ENCODE measurements at places on chromosomes 12 and 14.

DNA sequence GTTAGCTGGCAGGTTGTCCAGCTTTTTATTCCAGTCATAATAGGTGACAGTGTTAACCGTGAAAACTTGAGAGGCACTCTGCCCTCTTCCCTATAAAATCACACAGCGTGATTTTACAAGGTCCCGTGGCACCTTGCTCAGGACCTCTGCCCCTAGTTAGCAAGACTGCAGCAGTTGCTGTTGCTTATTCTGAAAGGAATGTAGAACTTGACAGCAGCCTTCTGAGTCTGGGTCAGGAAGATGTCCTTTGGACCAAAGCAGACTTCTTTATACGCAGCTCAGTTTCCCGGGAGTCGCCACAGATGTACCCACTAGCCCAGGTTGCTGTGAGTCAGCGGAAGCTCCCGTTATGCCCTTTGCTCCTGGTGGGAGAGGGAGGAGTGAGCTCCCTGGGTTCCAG, 13.2 kb downstream of the PRKAB1 start:
- DNase-seq = no peak

GRCh38 chr14:65277580-65278270, 134.8 kb upstream of the FUT8 start:
- DNase-seq = no peak

DNA sequence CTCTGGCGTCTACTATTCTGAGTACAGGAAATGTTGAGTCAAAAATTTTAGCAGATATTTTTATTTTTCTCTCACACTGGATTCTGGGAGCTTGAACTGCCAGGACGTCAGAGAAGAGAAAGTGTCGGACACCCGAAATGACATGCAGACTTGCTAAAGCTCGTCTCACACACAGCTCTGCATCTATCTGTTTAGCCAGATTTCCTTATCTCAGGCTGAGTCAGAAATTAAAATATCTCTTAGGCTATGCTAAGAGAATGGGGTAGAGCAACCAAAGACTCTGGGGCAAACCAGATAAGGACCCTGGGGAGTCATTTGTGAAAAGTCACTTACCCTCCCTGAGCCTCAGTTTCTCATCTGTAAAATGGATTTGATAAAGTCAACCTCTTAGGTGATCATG, 1124.1 kb downstream of the VRK1 start:
- DNase-seq = no peak

DNA sequence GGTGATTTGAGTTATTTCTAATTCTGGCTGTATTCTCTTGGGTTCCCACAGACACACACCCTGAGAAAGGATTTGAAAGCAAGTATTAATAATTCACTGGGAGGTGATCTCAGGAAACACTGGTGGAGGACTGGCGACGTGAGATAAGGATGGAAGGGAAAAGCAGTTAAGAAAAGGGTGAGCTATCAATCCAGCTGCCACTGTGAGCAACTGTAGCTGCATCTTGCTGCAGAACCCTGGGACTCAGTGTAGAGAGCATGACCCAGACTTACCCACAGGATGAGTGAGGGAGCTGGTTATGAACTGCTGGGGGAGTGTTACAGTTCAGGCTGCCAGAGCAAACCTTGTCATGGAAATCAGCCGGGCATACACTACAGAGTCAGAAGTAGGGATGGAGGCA, 71.9 kb downstream of the RESF1 start:
- DNase-seq = peak; percentile 83

DNA sequence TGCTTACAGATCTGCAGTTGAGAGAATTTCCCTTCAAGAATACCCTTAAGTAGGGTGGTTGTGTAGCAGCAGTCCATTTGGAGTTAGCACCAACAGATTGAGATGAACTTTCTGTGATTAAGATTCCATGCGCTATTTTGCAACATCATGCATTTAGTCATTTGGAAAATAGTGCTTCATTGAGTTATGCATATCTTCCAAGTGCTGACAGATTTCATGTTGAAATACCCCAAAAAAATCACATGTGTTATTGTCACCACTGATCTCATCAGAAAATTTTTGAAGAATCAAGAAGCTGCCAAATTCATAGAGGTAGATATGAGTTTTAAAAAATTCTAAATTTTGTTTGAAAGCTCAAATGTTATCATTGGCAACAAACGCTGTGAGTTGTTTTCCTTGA, 35.5 kb upstream of the OSBPL8 start:
- no peak for DNase-seq

DNA sequence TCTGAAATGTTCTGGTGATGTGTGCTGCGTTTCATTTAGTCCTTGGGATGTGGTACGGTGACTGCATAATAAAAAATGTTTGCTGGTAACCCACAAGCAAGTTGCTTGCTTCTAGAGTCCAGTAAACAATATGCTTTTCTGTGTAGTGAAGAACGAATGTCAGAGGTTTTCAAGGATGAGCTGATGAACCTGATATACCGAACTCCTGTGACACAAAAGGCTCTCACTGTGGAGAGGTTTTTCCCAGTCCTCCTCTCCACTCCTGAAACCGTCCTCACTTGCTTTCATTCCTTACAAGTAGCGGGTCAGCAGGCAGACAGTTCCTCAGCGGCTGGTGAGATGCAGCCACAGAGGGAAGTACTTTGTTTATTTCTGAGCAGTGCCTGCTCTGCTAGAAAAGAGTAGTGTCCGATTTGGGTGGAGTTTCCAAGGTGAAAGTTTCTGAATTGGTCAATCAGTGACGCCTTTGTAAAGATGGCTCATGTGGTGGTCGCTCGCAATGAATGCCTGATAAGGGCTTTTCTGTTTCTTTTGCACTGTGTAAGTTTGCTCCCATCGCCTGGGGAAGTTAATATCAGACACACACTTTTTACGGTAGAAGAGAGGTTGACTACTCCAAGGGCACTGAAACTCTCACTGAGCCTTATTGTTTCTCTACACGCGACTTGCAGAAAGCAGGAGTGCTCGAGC, 3.0 kb downstream of the ETV6 start:
- no peak for DNase-seq

DNA sequence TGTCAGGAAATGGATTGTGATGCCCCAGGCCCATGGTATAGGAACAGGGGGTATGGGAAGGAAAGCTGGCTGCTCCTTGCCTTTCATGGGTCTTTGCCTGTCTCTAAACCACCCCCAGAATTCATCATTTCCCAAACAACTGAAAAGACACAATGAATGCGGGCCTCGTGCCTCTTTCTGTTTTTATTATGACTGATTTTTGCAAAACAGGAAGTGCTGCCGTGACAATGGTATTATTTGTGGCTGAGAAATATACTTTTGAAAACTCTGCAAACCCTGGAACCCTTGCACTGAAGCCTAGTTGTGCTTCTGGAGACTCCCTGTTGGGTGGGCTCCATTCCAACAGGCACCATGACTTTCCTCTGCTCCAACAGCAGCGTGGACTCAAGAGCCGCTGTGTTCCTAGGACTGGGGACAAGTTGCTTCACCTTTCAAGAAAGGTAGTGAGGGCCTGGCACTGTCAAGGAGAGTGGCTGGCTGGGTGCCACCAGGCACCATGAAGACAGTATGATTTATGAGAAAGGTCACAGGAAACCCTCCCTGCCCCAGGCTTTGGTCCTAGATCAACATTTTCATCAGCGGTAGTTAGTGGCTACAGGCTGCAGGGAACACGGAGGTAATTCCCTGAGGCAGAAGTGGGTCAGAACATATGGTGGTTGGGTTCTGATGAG, 4.8 kb upstream of the DGLUCY start:
- DNase-seq = peak; percentile 90

DNA sequence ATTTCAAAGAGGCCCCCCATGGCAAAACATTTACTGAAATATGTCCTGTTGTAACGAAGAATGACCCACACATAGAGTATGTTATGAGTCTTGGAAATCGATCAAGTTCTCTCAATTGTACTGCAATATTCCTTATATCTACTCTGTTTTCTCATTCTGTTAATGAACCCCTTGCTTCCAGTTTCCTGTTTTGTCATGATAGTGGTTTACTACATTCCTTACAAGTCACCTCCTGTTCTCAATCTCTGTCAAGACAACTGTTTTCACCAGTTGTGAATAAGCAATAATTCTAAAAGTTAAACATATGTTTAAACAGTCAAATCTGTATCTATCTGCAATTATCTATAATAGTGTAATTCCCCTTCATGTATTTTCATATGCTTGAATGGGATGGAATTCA, 16.4 kb upstream of the ARID2 start:
- no peak for DNase-seq

GRCh38 chr12:122311696-122312095, 45.4 kb upstream of the VPS33A start:
- no peak for DNase-seq

- DNase-seq = no peak
Observed at GRCh38 chr12:62601765-62602164, 135.1 kb downstream of the MON2 start.

GRCh38 chr12:71517145-71517846, 77.7 kb downstream of the LGR5 start:
- no peak for DNase-seq

Data from lung microvascular endothelial cell (primary cell).